ENCODE measurements at places on chromosomes 7 and 10.

GRCh38 chr7:67571026-67571545, 574.5 kb downstream of the TYW1 start:
- no peak for DNase-seq

DNA sequence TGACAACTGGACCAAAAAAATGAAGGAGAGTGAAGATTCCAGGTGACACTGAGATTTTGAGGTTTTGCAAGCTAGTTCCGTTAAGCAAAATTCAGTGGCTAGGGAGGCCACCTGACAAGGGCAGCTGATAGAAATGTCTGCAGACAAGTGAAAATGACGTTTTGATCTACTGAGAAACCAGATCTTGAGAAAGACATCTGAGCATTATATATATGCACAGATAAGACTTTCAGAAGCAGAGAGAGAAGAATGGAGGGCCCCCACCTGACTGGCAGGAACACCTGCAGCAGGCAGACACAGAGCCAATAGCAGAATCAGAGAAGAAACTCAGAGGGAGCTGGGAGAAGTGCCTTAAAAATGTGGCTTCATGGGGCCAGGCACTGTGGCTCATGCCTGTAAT, 76.1 kb upstream of the LRGUK start:
- DNase-seq, result no peak

DNA sequence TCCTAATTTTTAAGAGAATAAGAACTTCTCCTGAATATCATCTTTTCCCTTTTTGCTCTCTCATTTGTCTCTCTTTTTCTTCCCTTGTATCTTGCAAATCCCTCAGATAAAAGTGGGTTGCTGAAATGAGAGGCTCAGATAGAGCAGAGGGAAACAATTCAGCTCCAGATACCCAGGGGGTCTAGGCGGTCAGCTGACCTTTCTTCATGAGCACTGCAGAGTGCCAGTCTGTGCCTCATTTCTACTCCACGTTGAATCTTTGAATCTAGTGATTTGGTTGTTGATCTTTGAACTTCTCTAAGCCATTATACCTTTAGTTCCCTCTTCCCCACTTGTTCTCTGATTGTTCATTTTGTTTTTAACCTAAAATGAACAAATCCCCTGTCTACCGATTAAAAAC, 572.6 kb downstream of the PTPRN2 start:
- no peak for DNase-seq

DNA sequence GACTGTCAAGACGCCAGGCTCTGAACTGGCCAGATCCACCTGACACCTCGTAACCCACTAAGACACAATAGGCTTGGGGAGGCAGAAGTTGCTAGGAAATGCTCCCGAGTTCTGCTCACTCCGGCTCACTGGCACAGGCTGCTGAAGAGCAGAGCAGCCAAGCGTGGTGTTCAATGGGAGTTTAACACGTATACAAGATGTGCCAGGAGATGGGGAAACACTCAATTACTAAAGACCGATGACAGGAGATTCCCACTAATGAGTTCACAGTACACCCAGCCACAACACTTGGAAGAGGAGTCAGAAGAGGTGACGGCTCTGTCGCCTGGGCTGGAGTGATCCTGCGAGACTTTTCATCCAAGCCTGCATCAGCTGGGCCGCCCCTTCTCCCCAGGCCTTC, 303.4 kb downstream of the GFRA1 start:
- no peak for DNase-seq

DNA sequence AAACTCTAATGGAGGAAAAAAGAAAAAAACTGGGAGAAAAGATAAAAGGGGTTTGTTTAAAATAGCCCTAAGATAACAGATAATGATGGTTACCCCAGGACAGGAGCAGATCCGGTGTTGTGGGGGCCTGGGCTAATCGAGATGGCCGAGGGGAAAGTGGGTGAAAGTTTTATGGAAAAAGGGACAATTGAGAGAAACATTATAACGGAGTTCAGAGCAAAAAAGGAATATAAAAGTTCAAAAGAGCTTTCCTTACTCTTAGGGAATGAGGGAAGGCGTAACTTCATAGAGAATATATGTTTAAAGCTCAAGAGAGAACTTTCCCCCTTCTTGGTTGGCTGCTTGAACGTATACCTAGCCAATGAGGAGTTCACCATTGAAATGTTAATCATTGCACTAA, 131.4 kb downstream of the BAMBI start:
- DNase-seq, result no peak

GRCh38 chr7:84088802-84089201, 105.8 kb downstream of the SEMA3A start:
- DNase-seq, result no peak

DNA sequence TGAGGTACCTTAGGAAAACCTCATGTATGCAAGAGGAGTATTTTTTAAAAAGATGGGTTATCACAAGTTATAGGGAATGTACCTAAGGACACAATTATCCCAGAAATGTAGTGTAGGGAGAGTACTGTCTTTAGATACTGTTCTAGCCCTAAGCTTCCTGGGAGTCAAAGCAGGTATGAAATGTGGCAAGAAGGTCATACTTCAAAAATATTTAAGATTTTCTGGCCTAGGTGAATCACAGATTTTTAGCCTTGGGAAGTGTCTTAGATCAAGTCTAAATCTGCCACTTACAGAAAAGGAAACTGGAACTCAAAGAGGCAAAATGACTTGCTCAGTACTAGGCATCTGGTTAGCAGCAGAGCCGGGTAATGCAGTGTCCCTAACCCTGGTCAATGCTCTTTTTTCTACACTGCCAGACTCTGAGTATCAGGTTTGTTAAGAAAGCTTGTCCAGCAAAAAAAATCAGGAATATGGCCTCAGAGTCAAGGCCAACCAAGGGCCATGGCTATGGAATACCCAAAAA, 13.9 kb downstream of the PIK3AP1 start:
- no peak for DNase-seq

Measured in ureter (tissue), 1 donor.